ENCODE measurements at places on chromosomes 2 and 18. TPM values are rescaled to one million over a fixed set of nuclear protein-coding genes. Genes with fewer than 3 reads are reported as not detected.

The THSD7B gene
- total RNA-seq, result 12.7 TPM

The GALNT13 gene
- total RNA-seq, result 30.1 TPM

DNA sequence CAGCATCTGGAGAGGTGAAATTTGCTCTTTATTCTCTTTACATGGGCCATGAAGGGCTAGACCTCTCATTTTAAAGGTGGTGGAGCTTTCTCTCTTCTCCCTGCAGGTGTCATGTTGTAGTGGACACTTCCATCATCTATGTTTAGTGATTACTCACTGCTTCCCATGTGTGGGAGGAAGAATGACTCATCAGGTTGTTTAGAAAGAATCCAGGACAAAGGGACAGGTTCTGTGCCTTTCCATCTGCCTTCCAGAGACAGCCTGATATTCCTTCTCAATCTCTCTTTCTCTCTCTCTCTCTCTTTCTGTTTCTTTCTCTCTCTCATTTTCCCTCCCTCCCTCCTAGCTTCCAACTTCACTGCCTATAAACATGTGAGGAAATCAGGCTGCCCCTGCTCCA is 38.7 kb downstream of the SCG2 start:
- H3K27me3 ChIP-seq, result no peaks in the 10 kb centered on the region
- DNase-seq, result no peak
- no peak overlapping the region for H3K4me3 ChIP-seq
- no peaks in the 10 kb centered on the region for H3K36me3 ChIP-seq

GRCh38 chr2:241545106-241545505 is 13.4 kb upstream of the BOK start:
- DNase-seq, result no peak
- H3K4me1 ChIP-seq, result peaks cover 25% of the 10 kb centered on the region
- H3K27ac ChIP-seq, result no peak overlapping the region
- no peak overlapping the region for H3K4me3 ChIP-seq
- H3K27me3 ChIP-seq, result no peaks in the 10 kb centered on the region

GRCh38 chr2:234275515-234275914 is 221.4 kb downstream of the ARL4C start:
- H3K27ac ChIP-seq, result no peak overlapping the region
- no peaks in the 10 kb centered on the region for H3K4me1 ChIP-seq
- H3K36me3 ChIP-seq, result no peaks in the 10 kb centered on the region
- no peaks in the 10 kb centered on the region for H3K27me3 ChIP-seq

- no peaks in the 10 kb centered on the region for H3K27me3 ChIP-seq
- no peak for DNase-seq
- no peaks in the 10 kb centered on the region for H3K36me3 ChIP-seq
- no peak overlapping the region for H3K27ac ChIP-seq
Measured at GRCh38 chr2:136167721-136168475, 49.9 kb upstream of the CXCR4 start.

- no peaks in the 10 kb centered on the region for H3K36me3 ChIP-seq
- no peak overlapping the region for H3K27ac ChIP-seq
- H3K27me3 ChIP-seq, result no peaks in the 10 kb centered on the region
- no peaks in the 10 kb centered on the region for H3K4me1 ChIP-seq
Measured at GRCh38 chr2:60453301-60453700, 100.2 kb downstream of the BCL11A start.

DNA sequence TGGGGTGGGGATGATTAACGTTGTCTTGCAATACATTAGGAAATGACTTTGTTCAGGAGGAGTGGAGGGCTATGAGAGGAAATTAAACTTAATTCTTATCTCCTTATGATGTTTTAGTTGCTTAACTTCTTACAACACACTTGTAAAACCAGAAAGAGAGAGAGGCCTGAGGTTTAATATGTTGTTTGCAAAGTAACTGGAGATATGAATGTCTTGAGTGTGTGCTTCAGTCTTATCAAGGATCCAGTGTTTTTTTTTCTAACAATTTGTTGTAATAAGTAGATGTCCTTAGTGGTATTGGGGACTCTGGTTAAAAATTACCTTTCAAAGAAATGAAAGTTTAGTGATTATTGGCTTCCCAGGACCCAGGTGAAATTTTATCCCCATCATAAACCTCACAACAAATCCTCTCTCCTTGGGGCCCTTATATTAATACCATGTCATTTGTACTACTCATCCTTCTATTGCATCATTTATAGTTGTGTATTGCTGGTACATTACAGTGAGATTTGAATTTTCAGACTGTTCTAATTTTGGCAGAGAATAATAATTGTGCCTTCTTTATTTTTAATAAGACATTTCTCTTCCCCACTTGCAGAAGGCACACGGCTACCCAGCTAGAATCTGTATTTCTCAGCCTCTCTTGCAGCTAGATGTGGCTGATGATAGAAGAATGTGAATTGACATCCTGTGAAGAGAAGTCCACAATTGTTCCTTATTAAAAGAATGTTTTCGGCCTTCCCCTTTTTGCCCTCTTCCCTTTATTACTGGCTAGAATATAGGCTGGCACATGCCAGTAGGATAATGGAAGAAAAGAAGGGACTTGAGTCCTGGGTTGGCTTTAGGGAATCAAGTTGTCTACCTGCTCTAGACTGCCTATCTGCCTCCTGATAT is 91.9 kb upstream of the CXCR4 start:
- no peaks in the 10 kb centered on the region for H3K27me3 ChIP-seq
- H3K4me3 ChIP-seq, result no peak overlapping the region
- no peaks in the 10 kb centered on the region for H3K4me1 ChIP-seq
- no peak overlapping the region for H3K27ac ChIP-seq

- no peaks in the 10 kb centered on the region for H3K4me1 ChIP-seq
- no peaks in the 10 kb centered on the region for H3K27me3 ChIP-seq
- H3K36me3 ChIP-seq, result no peaks in the 10 kb centered on the region
- no peak overlapping the region for H3K4me3 ChIP-seq
Measured at GRCh38 chr2:96985181-96985945, 1.0 kb downstream of the FAM178B start.

DNA sequence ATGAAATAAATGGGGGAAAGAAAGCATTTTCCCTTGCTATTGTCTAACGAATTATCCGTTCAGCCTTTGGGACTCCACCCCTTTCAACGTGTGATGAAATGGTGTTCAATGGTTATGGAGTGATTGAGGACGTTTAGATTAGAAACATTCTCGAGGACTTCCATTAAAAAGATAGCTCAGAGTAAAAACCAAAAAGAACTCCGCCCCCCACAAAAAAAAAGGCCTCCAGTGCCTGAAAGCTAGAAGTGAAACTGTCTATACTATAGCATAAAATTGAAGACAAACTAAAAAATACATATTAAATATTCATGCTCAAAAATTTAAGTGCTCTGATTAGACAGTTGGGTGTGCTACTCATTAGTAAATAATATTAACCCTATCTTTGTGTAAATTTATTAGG is 3.0 kb upstream of the ZNF516 start:
- no peaks in the 10 kb centered on the region for H3K27me3 ChIP-seq
- H3K36me3 ChIP-seq, result no peaks in the 10 kb centered on the region
- peaks cover 11% of the 10 kb centered on the region for H3K4me1 ChIP-seq
- H3K27ac ChIP-seq, result no peak overlapping the region
